ENCODE measurements at places on chromosomes 16 and 17.

GRCh38 chr17:33650304-33650703, 357.2 kb upstream of the ASIC2 start:
- no peak for DNase-seq

- DNase-seq: no peak
Observed at GRCh38 chr17:63515426-63515825, 7.7 kb upstream of the KCNH6 start.

DNA sequence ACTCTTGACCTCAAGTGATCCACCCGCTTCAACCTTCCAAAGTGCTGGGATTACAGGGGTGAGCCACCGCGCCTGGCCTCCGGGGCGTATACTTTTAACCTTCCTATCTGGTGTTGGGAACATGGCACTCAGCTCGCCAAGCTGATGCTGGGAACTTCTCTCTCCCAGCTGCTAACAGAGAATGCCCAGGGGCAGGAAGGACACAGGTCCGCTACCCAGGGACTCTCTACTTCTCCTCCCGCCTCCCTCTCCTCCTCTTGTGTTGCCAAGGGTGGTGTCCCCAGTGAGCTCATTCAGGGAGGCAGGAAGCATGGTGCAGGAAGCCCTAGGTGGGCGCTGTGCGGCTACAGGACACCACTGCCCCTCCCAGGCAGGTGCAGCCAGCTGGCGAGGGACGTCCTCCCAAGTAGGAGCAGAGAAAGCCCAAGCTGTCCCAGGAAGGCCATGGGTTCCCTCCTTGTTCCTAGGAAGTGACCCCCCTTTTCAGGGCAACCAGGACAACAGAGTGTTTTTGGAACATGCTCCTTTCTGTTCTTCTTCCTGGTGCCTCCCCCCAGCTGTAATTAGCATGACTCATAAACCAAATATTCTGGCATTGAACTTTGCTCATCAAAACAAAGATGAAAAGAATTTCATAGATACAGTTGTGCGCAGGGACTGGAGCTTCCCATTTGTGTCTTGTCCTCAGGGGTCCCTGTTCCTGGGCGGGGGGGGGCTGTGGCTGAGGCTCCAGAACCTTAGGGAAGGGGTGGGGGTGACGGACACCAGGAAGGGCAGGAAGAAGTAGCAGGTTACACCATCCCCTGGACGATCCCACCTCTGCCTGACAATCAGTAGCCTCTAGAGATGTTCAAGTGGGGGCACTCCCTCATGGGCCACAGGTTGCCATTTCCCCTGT, 2.7 kb downstream of the C1QTNF1 start:
- DNase-seq: no peak

GRCh38 chr17:75194879-75195278, 10.6 kb upstream of the NUP85 start:
- DNase-seq: no peak

- no peak for DNase-seq
Observed at GRCh38 chr17:79006794-79007503, 2.6 kb downstream of the CANT1 start.

DNA sequence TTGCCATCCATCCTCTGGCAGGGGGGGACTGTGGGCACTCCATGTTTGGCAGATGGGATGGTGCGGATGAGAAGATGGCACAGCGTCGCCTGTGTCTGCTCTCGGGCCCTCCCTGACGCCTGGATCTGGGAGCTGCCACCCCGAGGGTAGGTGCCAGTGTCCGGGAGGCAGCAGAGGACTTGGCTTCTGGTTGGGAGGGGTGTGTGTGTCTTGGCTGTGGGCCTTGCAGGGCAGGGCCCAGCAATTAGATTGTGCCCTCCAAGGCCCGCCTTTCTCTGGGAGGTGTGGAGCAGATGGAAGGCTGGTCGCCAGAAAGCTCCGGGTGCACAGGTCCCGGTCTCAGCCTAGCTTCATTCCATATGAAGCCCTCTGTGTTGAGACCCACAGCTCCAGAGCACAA, 1.4 kb downstream of the RAP1GAP2 start:
- no peak for DNase-seq

GRCh38 chr17:9645851-9646545, 681 bp downstream of the USP43 start:
- no peak for DNase-seq

GRCh38 chr16:85646358-85646907, 33.3 kb downstream of the GSE1 start:
- no peak for DNase-seq

GRCh38 chr16:85943711-85944110, 44.7 kb downstream of the IRF8 start:
- DNase-seq: no peak

DNA sequence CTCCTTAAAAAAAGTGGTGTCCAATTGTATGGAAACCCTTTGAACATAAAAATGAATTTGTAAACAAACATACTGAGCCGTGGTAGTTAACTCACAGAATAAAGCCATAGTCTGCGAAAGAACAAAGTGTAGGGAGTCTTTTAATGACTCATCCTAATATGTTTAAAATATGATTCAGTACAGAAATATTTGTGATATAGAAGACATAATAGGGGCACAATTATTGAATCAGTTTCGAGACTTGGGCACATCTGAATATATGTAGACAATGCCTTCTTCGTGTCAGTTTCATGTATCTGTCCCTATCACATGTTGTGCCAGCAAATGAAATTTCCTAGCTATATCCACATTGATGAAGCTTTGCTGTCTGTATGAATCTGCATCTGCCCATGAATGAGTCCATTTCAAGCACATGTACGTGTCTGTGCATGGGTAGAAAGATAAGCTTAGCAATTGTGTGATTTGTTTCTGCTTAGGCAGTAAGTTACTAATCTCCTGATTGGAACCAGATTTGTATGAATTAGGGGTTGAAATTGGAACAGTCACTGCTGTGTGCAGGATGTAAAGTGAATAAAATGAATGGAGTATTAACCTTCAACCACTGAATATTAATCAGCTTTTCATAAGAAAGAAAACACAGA, 112.5 kb upstream of the SOX9 start:
- no peak for DNase-seq

GRCh38 chr17:38751144-38751807, 1.3 kb upstream of the PSMB3 start:
- no peak for DNase-seq

GRCh38 chr16:54022362-54022761, 264.2 kb downstream of the IRX3 start:
- no peak for DNase-seq

- DNase-seq: no peak
Observed at GRCh38 chr17:42087736-42088705, 10.3 kb downstream of the ZNF385C start.

DNA sequence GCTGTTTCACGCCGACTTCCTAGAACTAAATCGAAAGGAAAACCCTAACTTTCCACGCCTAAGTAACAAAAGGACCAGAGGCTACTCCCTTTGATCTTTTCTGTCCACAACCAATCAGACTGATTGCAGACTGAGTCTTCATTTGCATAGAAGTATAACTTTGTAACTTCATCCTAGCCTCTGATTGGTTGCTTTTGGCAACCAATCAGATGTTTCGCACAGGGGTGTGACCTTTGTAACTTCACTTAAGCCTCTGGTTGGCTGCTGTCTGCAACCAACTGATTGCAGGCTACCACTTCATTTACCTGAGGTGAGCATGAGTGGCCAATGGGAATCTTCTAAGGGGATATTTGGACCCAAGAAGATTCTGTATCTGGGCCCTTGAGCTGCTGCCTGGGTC, 17.4 kb upstream of the ICAM2 start:
- DNase-seq: no peak

- DNase-seq: no peak
Observed at GRCh38 chr16:50830698-50831097, 88.8 kb downstream of the CYLD start.

- no peak for DNase-seq
Observed at GRCh38 chr16:35730251-35730650, 2270.8 kb downstream of the TP53TG3F start.

DNA sequence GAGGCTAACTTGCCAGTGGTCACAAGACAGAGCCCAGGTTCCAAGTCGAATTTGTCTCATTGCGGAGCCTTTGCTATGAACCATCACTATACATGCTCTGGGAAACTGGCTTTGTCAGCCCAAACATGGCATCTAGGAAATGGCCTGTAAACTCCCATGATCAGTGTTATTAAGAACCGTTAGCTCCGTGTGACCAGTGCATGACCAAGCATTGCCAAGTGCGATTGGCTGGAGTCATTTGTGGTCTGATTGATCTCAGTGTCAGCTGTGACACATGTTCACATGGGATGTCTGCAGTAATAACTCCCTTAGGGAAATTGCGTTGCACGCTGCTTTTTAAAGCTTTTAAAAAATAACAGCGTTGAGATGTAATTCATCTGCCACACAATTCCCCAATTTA, 18.6 kb upstream of the CDH3 start:
- DNase-seq: no peak

DNA sequence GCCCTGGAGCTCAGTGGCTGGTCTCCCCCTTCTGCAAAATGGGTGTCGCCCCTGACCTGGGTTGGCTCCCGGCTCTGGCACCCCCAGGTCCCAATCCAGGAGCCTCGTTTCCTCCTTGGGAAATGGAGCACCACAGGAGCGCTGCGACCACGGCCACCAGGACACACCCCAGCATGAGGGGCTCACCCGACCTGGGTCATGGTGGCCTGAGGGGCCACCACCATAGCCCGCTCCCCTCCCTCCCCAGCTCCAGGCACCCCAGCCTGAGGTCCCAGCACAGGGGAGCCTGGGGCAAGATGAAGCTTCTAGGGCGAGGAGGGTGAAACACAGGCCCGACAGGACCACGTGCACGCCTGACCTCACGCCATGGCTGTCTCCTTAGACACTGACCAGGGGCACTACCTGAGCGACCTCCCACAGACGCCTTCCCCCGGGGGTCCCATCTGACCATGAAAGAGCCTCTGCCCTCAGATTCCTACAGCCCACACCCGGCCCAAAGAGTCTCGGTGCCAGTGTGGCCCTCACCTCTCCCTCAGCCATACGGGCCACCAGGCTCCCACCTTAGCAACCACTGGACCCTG, 11.8 kb downstream of the BCAR1 start:
- DNase-seq: no peak

- no peak for DNase-seq
Observed at GRCh38 chr17:81096741-81097133, 61.8 kb downstream of the BAIAP2 start.

- no peak for DNase-seq
Observed at GRCh38 chr17:50331085-50331791, 14.7 kb upstream of the XYLT2 start.

GRCh38 chr17:72342627-72343527, 222.1 kb downstream of the SOX9 start:
- no peak for DNase-seq

- DNase-seq: no peak
Observed at GRCh38 chr16:67552476-67552875, 9.8 kb upstream of the CTCF start.

DNA sequence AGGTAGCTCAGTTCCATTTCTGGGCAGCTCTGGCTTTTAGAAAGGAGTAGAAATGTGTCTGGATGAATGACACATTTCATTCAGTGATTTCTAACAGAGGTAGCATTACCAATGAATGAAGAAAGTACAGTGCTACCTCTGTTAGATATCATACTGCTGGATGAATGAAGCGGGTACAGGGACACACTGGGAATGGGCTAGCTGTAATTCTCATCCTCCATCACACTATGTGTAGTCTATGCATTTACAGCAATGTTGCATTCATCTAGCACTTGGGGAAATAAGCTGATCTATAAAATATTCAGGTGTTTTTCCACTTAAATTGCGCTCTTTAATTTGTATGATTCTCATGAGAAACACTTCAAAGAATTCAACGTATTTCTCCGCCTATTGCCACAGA, 158.3 kb upstream of the IRX5 start:
- no peak for DNase-seq

GRCh38 chr17:55152236-55152635, 112.5 kb upstream of the HLF start:
- no peak for DNase-seq

DNA sequence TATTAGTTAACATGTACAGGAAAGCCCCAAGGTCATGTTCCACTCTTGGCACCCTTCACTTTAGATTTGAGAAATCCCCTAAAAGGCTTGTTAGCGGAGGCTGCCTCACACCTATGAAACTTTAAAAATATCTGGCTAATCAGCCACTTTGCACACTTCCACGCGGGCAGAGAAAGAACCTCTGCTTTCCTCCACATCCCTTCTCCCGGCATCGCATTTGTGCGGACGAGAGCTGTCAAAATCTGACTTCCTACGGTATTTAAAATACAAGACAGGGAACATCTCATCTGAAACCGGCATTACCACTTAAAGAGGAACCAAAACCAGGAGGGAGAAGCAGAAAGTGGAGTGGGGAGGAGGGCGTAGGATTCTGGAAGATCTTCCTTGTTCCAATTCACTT, 422.3 kb downstream of the TMEM114 start:
- no peak for DNase-seq

- DNase-seq: no peak
Observed at GRCh38 chr17:4180791-4181190, 37.8 kb downstream of the CYB5D2 start.

- DNase-seq: no peak
Observed at GRCh38 chr16:5850632-5851392, 753.2 kb upstream of the EEF2KMT start.

DNA sequence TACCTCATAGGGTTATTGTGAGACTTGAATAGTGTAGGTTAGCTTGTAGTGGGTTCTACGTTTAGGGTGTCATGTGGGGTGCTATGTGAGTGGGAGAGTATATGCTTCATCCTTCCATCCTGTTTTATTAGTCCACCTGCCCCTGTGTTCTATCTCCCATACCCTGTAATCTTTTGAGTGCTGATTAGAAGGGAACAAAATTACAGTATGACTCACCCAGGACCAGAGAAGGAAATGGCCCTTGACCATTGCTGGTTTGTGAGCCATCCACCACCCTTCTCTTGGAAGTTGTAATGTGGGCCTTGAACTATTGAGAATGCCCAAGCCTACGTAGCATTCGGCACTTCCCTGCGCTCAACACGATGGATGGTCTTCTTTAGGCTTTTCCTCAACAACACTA, 17.1 kb downstream of the SAP30BP start:
- no peak for DNase-seq

- no peak for DNase-seq
Observed at GRCh38 chr17:81287741-81288430, 7.2 kb downstream of the SLC38A10 start.

GRCh38 chr16:1651974-1652312, 26.1 kb upstream of the JPT2 start:
- no peak for DNase-seq

DNA sequence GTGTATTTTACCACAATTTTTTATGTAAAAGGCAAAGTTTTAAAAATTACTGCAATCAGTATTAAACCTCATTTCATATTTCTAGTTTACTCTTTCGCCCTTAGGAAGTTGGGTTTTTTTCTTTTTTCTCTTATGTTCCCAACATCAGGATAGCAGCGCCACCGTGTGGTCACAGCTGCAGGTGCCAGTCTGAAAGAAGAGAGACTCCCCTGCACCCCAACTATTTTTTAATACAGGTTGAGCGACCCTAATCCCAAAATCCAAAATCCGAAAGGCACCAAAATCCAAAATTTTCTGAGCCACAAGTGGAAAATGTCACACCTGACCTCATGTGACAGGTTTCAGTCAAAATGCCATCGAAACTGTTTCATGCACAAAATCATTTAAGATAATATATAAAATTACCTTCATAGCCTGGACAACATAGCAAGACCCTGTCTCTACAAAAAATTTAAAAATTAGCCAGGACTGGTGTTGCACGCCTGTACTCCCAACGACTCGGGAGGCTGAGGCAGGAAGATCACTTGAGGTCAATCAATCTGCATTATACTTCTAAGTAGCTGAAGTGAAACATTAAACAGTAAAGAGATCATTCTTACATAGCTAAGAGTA, 21.8 kb upstream of the ASGR2 start:
- DNase-seq: peak; percentile 48

GRCh38 chr16:27433636-27434035, 31.7 kb downstream of the IL21R start:
- DNase-seq: no peak
